ENCODE measurements at places on chromosomes 11 and 22.

DNA sequence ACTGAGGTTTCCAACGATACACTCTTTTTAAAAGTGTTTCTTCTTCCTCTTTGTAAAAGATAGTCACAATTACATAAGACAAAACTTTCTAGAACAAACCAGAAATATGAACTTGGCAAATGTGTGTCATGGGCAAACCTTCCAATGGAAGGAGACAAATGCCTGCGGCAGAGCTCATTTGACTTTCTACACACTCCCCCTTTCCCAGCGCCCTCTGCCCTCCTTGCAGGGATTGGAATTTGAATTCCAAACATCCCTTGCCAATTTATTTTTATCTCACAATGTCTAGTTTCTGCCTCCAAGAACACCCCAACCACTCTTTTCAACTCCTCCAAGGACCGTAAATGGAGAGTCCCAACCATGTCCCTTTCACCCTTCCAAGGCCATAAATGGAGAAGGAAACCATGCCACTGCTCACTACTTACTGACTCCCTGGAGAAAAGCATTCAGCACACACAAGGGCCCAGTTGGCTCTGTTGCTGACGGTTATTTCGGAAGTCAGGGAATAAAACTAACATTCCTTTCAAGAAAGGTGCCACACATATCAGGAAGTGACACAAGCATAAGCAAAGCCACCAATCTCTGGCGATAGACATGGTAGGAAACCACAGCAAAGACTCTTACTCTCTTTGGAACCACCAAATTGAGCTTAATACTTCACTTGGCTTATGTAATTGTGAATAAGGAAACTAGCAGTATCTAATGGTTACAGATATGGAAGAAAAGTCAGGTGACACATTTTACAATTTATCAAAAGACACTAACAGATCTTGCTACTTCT is 15.0 kb upstream of the ESAM start:
- DNase-seq, result no peak

DNA sequence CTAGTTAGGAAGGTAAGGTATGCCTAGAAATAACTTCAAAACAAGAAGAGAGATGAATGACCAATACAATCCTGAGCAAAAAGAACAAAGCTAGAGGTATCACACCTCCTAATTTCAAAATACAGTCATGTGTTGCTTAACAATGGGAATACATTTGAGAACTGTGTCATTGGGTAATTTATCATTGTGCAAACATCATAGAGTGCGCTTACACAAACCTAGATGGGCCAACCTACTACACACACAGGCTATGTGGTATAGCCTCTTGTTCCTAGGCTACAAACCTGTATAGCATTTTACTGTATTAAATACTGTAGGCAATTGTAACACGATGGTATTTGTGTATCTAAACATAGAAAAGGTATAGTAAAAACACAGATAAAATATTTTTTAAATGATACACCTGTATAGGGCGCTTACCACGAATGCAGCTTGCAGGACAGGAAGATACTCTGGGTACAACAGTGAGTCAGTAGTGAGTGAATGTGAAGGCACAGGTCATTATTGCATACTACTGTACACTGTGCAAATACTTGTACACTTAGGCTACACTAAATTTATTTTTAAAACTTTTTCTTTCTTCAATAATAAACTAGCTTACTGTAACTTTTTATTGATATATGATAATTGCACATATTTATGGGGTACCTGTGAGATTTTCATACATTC is 48.2 kb downstream of the STK33 start:
- no peak for DNase-seq

DNA sequence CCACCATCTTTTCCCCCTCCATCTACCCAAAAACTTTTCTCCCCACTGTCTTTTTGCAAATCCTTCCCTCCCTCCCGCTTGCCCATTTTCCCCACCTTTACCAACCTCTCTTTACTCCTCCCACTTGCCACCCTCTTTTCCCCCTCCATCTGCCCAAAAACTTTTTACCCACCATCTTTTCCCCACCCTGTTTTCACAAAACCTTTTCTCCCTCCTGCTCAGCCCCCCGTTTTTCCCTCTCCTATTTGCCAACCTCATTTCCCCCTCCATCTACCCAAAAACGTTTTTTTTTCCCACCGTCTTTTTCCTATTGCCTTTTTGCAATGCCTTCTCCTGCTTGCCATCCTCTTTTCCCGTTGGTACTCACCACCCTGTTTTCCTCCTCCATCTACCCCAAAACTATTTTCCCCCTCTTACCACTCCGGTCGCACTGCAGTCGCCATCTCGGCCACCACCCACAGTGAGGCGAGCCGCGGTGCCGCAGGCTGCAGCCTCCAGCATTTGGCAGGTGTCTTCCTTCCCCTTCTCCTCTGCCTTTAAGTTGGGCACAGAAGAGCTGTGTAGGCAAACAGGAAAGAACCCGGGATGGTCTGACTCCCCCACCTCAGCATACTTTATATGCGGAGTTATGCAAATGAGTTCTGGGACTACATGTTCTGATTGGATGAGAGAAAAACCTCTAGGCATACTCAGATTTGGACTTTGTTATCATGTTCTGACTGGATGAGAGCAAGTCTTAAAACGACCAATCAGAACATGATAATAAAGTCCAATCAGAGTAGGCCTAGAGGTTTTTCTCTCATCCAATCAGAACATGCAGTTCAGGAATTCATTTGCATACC is 121.2 kb upstream of the VPREB1 start:
- peak; percentile 17 for DNase-seq

GRCh38 chr11:1926156-1927025 is 6.9 kb downstream of the TNNT3 start:
- DNase-seq, result no peak

Measured in NAMALWA (cell line).